ENCODE measurements at places on chromosomes 11 and 22. TPM values are rescaled to one million over a fixed set of nuclear protein-coding genes. Genes with fewer than 3 reads are reported as not detected.

GRCh38 chr22:39422721-39423120, 23.1 kb downstream of the TAB1 start:
- no peak overlapping the region for H3K4me3 ChIP-seq
- H3K27me3 ChIP-seq: no peaks in the 10 kb centered on the region
- H3K27ac ChIP-seq: no peak overlapping the region

DNA sequence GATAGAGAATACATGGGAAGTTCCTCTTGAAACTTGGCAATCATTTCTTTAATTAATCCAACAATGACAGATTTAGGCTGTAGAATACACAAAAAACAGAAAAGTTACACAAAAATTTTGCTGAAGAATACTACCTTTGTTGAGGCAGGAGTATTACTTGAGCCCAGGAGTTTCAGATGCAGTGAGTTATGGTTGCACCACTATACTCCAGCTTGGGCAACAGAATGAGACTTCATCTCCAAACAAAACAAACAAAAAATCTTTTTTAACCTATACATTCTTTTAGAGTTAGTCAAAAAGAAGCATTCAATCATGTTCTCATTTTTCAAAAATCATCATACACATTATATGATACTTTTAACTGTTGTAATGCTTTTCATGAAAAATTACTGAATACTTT, 22.1 kb downstream of the UEVLD start:
- H3K27me3 ChIP-seq: no peaks in the 10 kb centered on the region
- H3K4me3 ChIP-seq: no peak overlapping the region

- H3K4me3 ChIP-seq: no peak overlapping the region
- H3K27ac ChIP-seq: no peak overlapping the region
- H3K36me3 ChIP-seq: no peaks in the 10 kb centered on the region
- no peaks in the 10 kb centered on the region for H3K4me1 ChIP-seq
- DNase-seq: no peak
These were observed 17.2 kb upstream of the FGF3 start for GRCh38 chr11:69836401-69836800.

GRCh38 chr22:17789379-17790200, 15.3 kb upstream of the BID start:
- H3K27me3 ChIP-seq: no peaks in the 10 kb centered on the region
- no peaks in the 10 kb centered on the region for H3K4me1 ChIP-seq
- H3K27ac ChIP-seq: no peak overlapping the region
- H3K4me3 ChIP-seq: no peak overlapping the region

GRCh38 chr11:104343578-104343977, 179.6 kb upstream of the PDGFD start:
- H3K27ac ChIP-seq: no peak overlapping the region
- no peaks in the 10 kb centered on the region for H3K4me1 ChIP-seq
- no peaks in the 10 kb centered on the region for H3K27me3 ChIP-seq

GRCh38 chr22:30045494-30045887, 34.8 kb upstream of the HORMAD2 start:
- peaks cover 5% of the 10 kb centered on the region for H3K4me1 ChIP-seq
- no peak overlapping the region for H3K4me3 ChIP-seq
- H3K36me3 ChIP-seq: no peaks in the 10 kb centered on the region
- DNase-seq: no peak
- H3K27me3 ChIP-seq: no peaks in the 10 kb centered on the region

GRCh38 chr11:114438303-114438702, 964 bp upstream of the REXO2 start:
- no peaks in the 10 kb centered on the region for H3K27me3 ChIP-seq
- no peak for DNase-seq
- peaks cover 15% of the 10 kb centered on the region for H3K4me1 ChIP-seq
- H3K4me3 ChIP-seq: no peak overlapping the region

CD248 gene
- total RNA-seq: 17.7 TPM

PAX6 gene
- total RNA-seq: 2.0 TPM

RIMBP3B gene
- total RNA-seq: not detected

DRICH1 gene
- total RNA-seq: not detected
